ENCODE measurements at places on chromosomes 2 and 18.
A peak's percentile ranks its signal among the peaks of the same experiment; 100 is the strongest.

- DNase-seq, result no peak
These were observed 56.4 kb upstream of the STPG4 start for GRCh38 chr2:47211497-47212011.

GRCh38 chr18:26091047-26091630 lies 726 bp upstream of the SS18 start:
- peak; percentile 85 for DNase-seq

DNA sequence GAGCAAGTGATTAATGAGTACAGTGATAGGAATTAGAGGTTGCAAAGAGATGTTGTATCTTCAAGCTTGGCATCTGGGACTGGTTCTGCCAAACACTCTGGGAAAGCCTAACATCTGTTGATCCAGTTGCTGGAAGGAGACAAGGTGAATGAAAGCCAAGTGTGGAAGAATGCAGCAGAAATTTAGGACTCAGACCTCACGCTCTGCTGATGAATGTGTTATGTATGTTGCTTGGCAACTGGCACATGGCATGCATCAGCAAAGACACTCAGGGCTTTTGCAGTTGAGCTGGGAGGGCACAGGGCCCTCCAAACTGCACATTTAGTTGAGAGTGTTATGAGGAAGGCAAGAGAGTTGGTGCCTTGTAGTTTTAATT lies 105.5 kb downstream of the COLEC12 start:
- peak; percentile 98 for DNase-seq

- no peak for DNase-seq
These were observed 29.6 kb downstream of the SLC25A12 start for GRCh38 chr2:171864357-171864985.

GRCh38 chr2:32363597-32363996 lies 6.8 kb downstream of the BIRC6 start:
- no peak for DNase-seq

DNA sequence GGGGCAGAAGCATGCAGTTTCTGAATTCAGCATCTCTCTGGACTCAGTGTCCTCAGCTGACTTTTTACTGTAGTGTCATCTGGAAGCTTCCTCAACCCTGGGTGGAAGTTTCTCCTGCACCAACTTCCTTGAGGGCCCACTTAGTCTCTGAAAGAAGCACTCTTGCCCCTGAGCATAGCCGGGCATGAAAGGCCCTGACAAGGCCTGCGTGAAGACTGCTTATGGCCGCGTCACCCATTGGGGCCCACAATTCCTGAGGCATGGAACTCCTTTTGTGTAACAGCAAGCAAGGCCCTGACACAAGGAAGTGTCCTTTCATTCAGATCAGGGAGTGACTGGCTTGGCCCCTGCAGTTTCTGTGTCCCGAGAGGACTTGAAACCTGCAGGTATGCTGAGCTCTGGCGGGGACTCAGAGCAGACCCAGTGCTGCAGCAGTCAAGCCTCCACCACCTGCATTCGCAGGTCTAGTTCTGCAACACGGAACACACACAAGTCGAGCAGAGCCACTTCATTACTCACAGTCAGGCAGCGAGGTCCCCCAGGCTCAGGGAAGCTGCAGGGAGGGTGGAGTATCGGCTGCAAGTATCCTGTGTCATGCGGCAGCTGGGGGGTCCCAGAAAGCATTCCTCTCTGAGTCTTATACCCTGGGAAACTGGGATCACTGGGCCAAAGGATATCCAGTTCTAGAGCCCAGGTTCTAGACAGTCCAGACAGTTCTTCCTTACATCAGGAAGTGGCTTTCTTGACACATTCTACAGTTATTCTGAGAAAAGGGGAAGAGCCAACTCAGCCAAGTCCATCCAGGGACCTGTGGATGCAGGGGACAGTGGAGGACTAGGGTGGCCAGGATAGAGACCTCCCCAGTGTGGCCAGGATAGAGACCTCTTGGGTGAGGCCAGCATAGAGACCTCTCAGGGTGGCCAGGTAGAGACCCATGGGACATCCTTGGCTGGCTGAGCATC lies 35.6 kb upstream of the PRLH start:
- DNase-seq, result peak; percentile 31

GRCh38 chr18:63808125-63808524 lies 32.9 kb downstream of the SERPINB7 start:
- no peak for DNase-seq

GRCh38 chr2:42809819-42810120 lies 17.4 kb upstream of the HAAO start:
- DNase-seq, result peak; percentile 86

DNA sequence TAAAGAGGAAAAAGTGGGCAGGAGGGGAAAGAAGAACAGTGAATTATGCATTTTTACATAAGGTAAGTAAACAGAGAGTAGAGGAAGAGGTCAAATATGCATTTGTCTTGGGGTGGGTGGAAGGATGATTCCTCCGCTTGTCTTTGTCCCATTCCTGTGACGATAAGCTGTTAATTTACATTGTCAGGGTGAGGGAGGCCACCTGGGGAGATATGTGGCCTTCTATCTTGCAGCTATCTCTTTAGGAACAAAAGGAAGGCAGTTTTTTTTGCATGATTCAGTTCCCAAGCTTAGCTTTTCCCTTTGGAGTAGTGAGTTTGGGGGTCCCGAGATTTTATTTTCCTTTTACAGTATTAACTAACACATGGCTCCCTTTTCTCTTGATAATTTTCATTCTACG lies 2.2 kb upstream of the INPP4A start:
- no peak for DNase-seq

- DNase-seq, result no peak
These were observed 37.8 kb downstream of the CYP26B1 start for GRCh38 chr2:72109904-72110303.

- no peak for DNase-seq
These were observed 50.0 kb upstream of the MBOAT2 start for GRCh38 chr2:9053534-9053931.

GRCh38 chr18:211582-211981 lies 53.2 kb downstream of the USP14 start:
- no peak for DNase-seq

GRCh38 chr2:189566046-189566445 lies 14.5 kb downstream of the SLC40A1 start:
- peak; percentile 5 for DNase-seq

DNA sequence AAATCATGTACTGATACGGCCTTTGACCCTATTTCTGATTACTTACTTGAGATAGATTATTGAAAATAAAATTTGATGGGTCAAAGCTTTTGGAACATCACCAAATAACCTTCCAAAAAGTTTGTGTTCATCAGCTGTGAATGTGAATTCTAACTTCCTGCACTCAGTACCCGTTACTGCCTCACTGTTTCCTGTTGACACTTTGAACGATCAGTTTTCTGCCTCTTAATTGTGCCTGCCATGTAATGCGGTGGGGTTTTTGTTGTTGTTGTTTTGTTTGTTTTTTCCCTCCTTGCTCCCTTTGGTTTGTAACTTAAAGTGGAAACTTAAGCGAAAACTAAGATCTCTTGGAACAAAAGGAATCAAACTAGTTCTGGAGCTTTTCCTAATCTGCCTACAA lies 18.9 kb downstream of the ATG16L1 start:
- no peak for DNase-seq

DNA sequence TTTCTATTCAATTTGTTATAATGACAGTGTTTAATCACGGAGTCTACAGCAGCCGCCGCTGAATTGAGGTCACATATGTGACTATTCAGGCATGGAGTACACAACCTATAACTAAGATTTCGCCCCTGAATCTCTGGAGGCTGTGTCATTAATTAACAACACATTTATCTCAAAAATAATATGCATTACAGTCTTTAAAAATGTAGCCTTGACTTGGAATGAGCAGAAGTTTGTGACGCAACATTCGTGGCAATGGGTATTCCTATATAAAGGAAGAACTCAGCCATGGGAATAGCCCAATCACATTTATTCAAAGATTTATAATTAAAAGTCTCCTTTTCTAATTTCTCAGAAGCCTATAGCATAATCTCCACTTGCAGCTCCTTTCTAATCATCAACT lies 60.6 kb upstream of the LYPD1 start:
- no peak for DNase-seq

All from RPMI7951 (cell line).